ENCODE measurements at places on chromosomes 7 and 10. TPM values are rescaled to one million over a fixed set of nuclear protein-coding genes. Genes with fewer than 3 reads are reported as not detected.
A peak's percentile ranks its signal among the peaks of the same experiment; 100 is the strongest.

DNA sequence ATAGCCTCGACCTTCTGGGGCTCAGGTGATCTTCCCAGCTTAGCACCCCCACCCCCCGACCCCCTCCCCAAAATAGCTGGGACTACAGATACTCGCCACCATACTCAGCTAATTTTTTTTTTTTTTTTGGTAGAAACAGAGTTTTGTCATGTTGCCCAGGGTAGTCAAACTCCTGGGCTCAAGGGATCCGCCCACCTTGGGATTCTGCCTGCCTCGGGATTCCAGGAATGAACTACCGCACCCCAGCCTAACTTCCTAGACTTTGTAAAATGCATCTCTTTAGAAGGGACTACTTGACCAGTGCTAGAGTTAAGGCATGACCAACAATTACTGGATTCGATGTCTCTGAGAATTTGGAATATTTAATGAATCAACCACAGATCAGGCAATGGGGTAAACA, 85.9 kb downstream of the MDFIC start:
- DNase-seq: no peak
- H3K36me3 ChIP-seq: no peaks in the 10 kb centered on the region
- H3K4me3 ChIP-seq: no peak overlapping the region
- H3K27me3 ChIP-seq: no peaks in the 10 kb centered on the region
- H3K27ac ChIP-seq: peak overlapping the region; percentile 69
- H3K4me1 ChIP-seq: peaks cover 13% of the 10 kb centered on the region

GRCh38 chr7:91614431-91614830, 266.1 kb downstream of the MTERF1 start:
- no peak for DNase-seq
- no peaks in the 10 kb centered on the region for H3K4me1 ChIP-seq
- no peak overlapping the region for H3K27ac ChIP-seq
- H3K36me3 ChIP-seq: no peaks in the 10 kb centered on the region

Gene CDHR3
- total RNA-seq: 2.8 TPM

DNA sequence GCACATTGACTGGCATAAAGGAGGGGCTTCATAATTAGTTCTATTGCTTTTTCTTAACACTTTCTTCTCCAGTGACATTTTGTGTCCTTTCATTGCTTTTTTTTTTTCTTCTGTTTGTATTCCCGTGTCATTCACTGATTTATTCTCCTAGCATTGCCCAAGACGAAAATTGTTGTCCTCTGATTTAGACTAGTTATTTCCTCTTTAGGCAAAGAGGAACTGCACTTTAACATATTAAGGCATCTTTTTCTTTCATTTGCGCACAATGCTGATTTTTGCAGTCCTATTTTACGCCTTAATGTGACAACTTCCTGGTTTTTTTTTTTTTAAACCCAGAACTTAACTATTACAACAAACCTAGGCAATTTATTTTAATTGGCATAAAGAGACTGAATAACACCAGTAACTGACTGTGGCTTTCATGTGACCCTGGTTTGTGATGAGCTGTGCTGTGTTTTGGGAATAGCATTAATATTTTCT, 39.7 kb downstream of the ARID5B start:
- H3K36me3 ChIP-seq: no peaks in the 10 kb centered on the region
- H3K27ac ChIP-seq: peak overlapping the region; percentile 88
- H3K27me3 ChIP-seq: no peaks in the 10 kb centered on the region
- H3K4me1 ChIP-seq: peaks cover 81% of the 10 kb centered on the region

GRCh38 chr7:101363196-101363733, 590 bp downstream of the COL26A1 start:
- no peaks in the 10 kb centered on the region for H3K36me3 ChIP-seq
- H3K4me1 ChIP-seq: peaks cover 18% of the 10 kb centered on the region
- H3K27ac ChIP-seq: no peak overlapping the region
- H3K27me3 ChIP-seq: peaks cover 69% of the 10 kb centered on the region
- H3K4me3 ChIP-seq: peak overlapping the region; percentile 23
- no peak for DNase-seq

- H3K4me1 ChIP-seq: peaks cover 20% of the 10 kb centered on the region
- H3K27ac ChIP-seq: no peak overlapping the region
- peaks cover 49% of the 10 kb centered on the region for H3K36me3 ChIP-seq
- peak overlapping the region; percentile 77 for H3K4me3 ChIP-seq
Observed at GRCh38 chr10:125721035-125721434, 1.5 kb downstream of the EDRF1 start.

- H3K27ac ChIP-seq: no peak overlapping the region
- no peak for DNase-seq
- no peaks in the 10 kb centered on the region for H3K36me3 ChIP-seq
- H3K4me1 ChIP-seq: no peaks in the 10 kb centered on the region
- H3K4me3 ChIP-seq: no peak overlapping the region
- H3K27me3 ChIP-seq: peaks cover 7% of the 10 kb centered on the region
Observed at GRCh38 chr10:84265418-84265817, 20.6 kb downstream of the RGR start.

DNA sequence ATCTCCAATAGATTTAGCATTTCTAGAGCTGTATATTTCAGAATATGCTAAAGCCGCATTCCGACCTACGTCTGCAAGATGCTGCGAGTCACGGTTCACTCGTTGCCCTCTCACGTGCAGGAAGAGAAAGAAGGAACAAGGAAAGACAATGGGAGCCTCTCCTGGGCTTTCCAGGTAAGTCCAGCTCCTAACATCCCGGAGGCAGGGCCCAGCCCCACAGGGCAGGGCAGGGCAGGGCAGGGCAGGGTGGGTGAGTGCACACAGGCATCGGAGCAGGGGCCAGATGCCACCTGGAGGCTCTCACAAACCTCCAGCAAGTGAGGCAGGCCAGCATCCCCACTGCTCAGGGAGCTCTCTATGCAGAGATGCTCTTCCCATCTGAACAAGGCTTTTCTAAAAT, 50.8 kb downstream of the VOPP1 start:
- no peak for DNase-seq
- H3K27ac ChIP-seq: no peak overlapping the region
- H3K36me3 ChIP-seq: no peaks in the 10 kb centered on the region
- H3K27me3 ChIP-seq: no peaks in the 10 kb centered on the region

- no peaks in the 10 kb centered on the region for H3K4me1 ChIP-seq
- no peak overlapping the region for H3K4me3 ChIP-seq
- H3K27ac ChIP-seq: no peak overlapping the region
Observed at GRCh38 chr7:44218418-44219201, 17.8 kb downstream of the YKT6 start.

Gene SEMA3A
- total RNA-seq: 6.1 TPM

GRCh38 chr7:44639671-44640321, 33.4 kb downstream of the OGDH start:
- H3K36me3 ChIP-seq: no peaks in the 10 kb centered on the region
- no peaks in the 10 kb centered on the region for H3K27me3 ChIP-seq
- peak; percentile 51 for DNase-seq
- peak overlapping the region; percentile 84 for H3K27ac ChIP-seq
- H3K4me3 ChIP-seq: no peak overlapping the region

Gene HKDC1
- total RNA-seq: 4.5 TPM

DNA sequence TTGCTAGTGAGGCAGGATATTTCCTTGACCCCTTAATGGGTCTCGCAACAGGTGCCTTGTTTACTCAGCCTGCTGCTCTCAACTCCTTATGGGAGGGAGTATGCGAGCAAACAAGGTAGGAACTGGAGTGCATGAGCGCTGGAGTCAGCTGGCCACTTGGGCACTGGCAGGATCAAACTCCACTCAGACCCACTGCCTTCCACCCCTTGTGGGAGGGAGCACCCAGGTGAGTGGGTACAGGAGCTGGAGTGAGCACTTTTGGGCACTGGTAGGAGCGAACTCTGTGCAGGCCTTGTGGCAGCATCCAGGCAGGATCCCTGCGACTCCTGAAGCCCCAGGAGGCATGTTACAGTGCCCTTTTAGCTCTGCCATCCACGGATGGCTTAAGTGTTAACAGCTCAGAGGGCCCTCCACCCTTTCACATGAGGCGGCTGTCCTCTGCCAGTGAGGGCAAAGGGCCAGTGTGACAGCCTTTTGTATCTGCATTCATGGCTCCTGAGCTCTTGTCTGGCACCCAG, 123.2 kb downstream of the ST7 start:
- DNase-seq: peak; percentile 81
- H3K27me3 ChIP-seq: no peaks in the 10 kb centered on the region
- H3K27ac ChIP-seq: peak overlapping the region; percentile 24
- H3K4me3 ChIP-seq: no peak overlapping the region
- H3K36me3 ChIP-seq: no peaks in the 10 kb centered on the region

DNA sequence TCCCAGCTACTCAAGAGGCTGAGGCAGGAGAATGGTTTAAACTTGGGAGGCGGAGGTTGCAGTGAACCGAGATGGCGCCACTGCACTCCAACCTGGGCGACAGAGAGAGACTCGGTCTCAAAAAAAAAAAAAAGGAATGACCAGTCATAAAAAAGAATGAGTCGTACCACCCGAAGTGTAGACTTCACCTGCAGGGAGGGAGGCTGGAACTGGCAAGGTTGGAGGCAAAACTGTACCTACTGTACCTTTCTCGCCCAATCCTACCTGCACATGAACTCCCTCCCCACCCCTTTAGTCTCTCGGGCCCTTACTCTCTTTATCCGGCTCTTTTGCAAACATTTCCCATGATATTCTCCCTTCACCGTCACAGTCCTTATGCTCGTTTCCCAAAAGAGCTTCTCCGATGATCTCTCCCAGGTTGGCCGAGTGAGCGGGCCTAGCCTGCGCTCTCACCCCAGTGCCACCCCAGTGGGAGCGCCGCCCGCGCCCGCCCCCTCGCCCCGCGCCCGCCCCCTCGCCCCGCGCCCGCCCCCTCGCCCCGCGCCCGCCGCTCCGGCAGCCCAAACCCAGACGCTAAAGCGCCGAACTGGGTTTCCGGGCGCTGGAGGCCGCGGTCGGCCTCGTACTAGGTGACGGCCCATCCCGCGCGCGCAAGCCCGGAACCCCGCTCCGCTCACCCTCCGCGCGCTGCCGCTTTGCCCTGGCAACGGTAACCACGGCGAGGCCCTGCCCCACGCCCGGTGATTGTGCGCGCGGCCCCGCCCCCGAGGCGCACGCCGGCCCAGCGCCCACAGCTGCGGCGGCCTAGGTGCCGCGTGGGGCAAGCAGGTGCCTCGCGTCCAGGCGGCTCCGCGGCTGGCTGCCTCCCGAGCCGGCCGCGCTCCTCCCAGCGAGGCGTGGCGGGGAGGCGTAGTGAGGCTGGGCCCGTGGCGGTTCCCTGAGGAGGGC, at the start of gene SMKR1:
SMKR1 (plus strand) TSS at position 772 of the 948 bp plus-strand sequence. CDS start 294 bp downstream, outside the sequence.
- no peak within 1 kb of the TSS for H3K27ac ChIP-seq
- H3K36me3 ChIP-seq: no peaks in the 10 kb centered on the region
- peak within 1 kb of the TSS; percentile 54 for H3K4me3 ChIP-seq
- peak; percentile 71 for DNase-seq

GRCh38 chr7:124713086-124713485, 52.5 kb downstream of the GPR37 start:
- H3K4me3 ChIP-seq: no peak overlapping the region
- no peaks in the 10 kb centered on the region for H3K36me3 ChIP-seq
- H3K4me1 ChIP-seq: no peaks in the 10 kb centered on the region
- no peak for DNase-seq
- no peaks in the 10 kb centered on the region for H3K27me3 ChIP-seq

Gene CYP2W1
- total RNA-seq: not detected

DNA sequence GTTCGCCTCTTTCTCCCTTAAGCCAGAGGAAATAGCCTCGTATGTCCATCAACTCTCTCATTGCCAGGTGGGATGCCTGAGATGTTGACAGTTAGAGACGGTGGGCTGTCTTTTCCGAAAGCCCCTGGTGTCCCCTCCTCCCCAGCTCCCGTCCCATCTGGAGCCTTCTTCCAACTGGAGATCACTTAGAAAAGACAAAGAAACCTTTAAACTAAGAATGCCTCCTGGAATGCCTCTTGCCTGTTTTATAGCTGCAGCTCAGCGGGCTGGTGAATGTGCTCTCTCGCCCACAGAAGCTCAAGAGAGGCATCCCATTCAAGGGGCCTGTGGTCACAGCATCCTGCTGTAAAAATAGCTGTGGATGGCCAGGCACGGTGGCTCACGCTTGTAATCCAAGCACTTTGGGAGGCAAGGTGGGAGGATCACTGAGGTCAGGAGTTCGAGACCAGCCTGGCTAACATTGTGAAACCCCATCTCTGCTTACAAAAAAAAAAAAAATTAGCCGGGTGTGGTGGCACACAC, 5.2 kb upstream of the MYL10 start:
- no peak overlapping the region for H3K4me3 ChIP-seq
- no peak overlapping the region for H3K27ac ChIP-seq
- no peaks in the 10 kb centered on the region for H3K27me3 ChIP-seq
- no peaks in the 10 kb centered on the region for H3K36me3 ChIP-seq

DNA sequence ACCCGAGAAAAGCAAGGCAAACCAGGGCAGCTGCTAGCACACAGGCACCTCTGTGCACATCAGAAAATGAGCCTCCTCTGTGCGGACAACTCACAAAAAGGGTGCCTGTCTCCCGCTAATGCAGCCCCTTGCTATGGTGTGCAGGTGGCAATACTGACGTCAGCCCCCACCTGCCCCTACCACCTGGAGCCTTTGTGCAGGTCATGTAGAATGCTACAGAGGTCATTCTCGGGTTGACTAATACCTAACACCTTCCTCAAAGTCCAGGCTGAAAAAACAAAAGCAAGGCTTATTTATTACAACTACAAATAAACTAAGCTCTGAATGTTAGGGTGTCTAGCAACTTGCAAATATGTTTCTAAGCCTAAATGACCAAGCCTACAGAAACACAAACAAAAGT, 13.9 kb downstream of the PIP4K2A start:
- no peak overlapping the region for H3K27ac ChIP-seq
- H3K36me3 ChIP-seq: no peaks in the 10 kb centered on the region
- DNase-seq: no peak
- H3K27me3 ChIP-seq: no peaks in the 10 kb centered on the region

DNA sequence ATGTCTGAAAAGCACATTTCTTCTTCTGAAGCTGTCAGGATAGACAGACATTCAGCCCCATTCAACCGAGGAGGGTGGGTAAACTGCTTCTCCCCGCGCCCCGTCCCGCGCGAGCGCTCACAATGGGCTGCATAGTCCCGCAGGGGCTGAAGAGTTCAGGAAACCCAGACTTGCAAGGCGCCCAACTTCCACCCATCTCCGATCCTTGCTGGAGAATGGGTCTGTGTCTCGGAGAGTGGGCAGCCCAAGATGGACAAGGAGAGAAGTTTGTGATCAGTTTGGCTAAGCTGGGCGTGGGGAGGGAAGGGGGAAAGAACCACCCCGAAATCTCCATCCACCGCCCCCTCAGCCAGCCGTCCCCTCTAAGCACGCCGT, 686 bp downstream of the AASS start:
- H3K4me3 ChIP-seq: peak overlapping the region; percentile 58
- peak overlapping the region; percentile 90 for H3K27ac ChIP-seq
- H3K27me3 ChIP-seq: no peaks in the 10 kb centered on the region
- peaks cover 13% of the 10 kb centered on the region for H3K4me1 ChIP-seq
- peak; percentile 36 for DNase-seq

Gene ARL5B
- 15.1 TPM for total RNA-seq

Gene DUS4L
- 4.3 TPM for total RNA-seq

Gene PON1
- total RNA-seq: 0.67 TPM
